ENCODE measurements at places on chromosomes 1 and 21. TPM values are rescaled to one million over a fixed set of nuclear protein-coding genes. Genes with fewer than 3 reads are reported as not detected.

The HCRTR1 gene
- total RNA-seq: not detected

The CR1L gene
- not detected for total RNA-seq

The KAZN gene
- 0.43 TPM for total RNA-seq

The PYHIN1 gene
- 56.6 TPM for total RNA-seq

DNA sequence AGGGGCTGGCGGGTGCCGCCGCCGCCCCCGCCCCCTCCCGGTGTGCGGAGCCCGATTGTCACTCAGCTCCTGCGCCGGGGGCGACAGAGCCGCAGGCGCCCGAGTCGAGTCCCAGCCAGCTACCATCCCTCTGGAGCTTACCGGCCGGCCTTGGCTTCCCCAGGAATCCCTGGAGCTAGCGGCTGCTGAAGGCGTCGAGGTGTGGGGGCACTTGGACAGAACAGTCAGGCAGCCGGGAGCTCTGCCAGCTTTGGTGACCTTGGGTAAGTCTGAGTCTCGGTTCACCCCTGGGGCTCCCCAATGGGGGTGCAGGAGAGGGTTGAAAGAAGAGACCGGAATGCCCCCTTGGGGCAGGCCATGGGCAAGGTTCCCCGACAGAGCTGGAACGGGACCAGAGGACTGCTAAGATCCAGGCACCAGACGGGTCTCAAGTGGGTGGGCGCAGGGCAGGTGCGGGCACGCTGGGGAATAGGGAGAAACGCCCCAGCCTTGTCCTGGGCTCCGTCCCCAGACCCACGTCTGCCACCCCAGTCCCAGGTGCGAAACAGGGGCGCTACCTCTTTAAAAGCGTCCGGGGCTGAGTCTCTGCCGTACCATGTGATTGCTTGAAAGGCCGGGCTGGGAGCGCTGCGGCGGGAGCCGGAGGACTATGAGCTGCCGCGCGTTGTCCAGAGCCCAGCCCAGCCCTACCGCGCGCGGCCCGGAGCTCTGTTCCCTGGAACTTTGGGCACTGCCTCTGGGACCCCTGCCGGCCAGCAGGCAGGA is at the start of gene ADORA1:
ADORA1 (plus strand) TSS at position 61 of the 765 bp plus-strand sequence. CDS start 1,116 bp downstream, outside the sequence.
- H3K4me3 ChIP-seq: no peak within 1 kb of the TSS
- peaks cover 2% of the 10 kb centered on the region for H3K4me1 ChIP-seq
- no peak within 1 kb of the TSS for H3K27ac ChIP-seq
- DNase-seq: no peak
- H3K27me3 ChIP-seq: peaks cover 62% of the 10 kb centered on the region
- no peaks in the 10 kb centered on the region for H3K36me3 ChIP-seq

DNA sequence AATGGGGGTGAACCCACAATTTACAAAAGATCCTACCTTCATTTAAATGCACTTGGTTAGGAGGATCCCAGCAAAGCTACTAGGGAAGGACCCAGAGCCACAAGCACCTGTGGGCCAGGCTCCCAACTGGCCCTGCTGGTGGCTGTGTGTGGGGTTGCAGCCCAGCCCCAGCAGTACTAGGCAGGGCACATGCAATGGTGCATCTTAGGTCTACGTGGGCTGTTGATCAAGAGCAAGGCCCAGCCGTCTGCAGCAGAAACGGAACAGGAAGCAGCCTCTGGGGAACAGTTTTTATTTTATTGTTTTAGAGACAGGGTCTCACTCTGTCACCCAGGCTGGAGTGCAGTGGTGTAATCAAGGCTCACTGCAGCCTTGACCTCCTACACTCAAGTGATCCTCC is 134.1 kb upstream of the RAB4A start:
- H3K4me1 ChIP-seq: peaks cover 24% of the 10 kb centered on the region
- no peaks in the 10 kb centered on the region for H3K27me3 ChIP-seq
- H3K36me3 ChIP-seq: peaks cover 14% of the 10 kb centered on the region

GRCh38 chr1:76944942-76945341 is 77.7 kb downstream of the ST6GALNAC5 start:
- H3K27ac ChIP-seq: no peak overlapping the region
- H3K27me3 ChIP-seq: peaks cover 4% of the 10 kb centered on the region
- H3K36me3 ChIP-seq: no peaks in the 10 kb centered on the region
- H3K4me3 ChIP-seq: no peak overlapping the region

DNA sequence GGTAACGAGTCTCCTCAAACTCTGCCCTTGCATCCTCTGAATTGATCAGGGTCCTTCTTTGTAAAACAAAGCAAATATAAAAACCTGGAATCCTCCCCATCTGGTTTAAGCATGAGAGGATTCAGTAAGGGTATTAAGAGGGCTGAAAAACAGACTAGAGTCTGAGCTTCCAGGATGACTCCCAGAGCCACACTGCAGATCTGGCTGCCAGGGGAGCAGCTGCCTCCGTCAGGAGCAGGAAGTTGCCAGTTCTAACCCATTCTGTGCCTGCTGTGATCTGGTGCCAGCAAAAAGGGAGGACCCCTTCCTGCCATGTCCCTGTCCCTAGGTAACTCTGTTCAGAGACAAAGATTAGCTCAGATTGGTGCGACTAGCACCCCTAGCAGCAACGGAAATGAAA is 27.5 kb downstream of the SERTAD4 start:
- H3K27me3 ChIP-seq: peaks cover 13% of the 10 kb centered on the region
- H3K4me1 ChIP-seq: no peaks in the 10 kb centered on the region
- no peaks in the 10 kb centered on the region for H3K36me3 ChIP-seq
- no peak for DNase-seq
- H3K4me3 ChIP-seq: no peak overlapping the region
- H3K27ac ChIP-seq: no peak overlapping the region

- no peak overlapping the region for H3K27ac ChIP-seq
- H3K36me3 ChIP-seq: no peaks in the 10 kb centered on the region
- peaks cover 2% of the 10 kb centered on the region for H3K4me1 ChIP-seq
- H3K4me3 ChIP-seq: no peak overlapping the region
- no peak for DNase-seq
- no peaks in the 10 kb centered on the region for H3K27me3 ChIP-seq
These were observed 49.0 kb downstream of the LRRC53 start for GRCh38 chr1:74463333-74463988.
